ENCODE measurements at places on chromosomes 13 and 19. TPM values are rescaled to one million over a fixed set of nuclear protein-coding genes. Genes with fewer than 3 reads are reported as not detected.
A peak's percentile ranks its signal among the peaks of the same experiment; 100 is the strongest.

Gene FAM83E
- total RNA-seq: not detected

Gene URI1
- 43.0 TPM for total RNA-seq

Gene CKAP2
- total RNA-seq: 7.1 TPM

Gene KIR3DL2
- total RNA-seq: not detected

Gene ZNF429
- total RNA-seq: 10.8 TPM

Gene CLDND2
- 1.7 TPM for total RNA-seq

Gene TMPRSS9
- not detected for total RNA-seq

Gene ECSIT
- 172 TPM for total RNA-seq

DNA sequence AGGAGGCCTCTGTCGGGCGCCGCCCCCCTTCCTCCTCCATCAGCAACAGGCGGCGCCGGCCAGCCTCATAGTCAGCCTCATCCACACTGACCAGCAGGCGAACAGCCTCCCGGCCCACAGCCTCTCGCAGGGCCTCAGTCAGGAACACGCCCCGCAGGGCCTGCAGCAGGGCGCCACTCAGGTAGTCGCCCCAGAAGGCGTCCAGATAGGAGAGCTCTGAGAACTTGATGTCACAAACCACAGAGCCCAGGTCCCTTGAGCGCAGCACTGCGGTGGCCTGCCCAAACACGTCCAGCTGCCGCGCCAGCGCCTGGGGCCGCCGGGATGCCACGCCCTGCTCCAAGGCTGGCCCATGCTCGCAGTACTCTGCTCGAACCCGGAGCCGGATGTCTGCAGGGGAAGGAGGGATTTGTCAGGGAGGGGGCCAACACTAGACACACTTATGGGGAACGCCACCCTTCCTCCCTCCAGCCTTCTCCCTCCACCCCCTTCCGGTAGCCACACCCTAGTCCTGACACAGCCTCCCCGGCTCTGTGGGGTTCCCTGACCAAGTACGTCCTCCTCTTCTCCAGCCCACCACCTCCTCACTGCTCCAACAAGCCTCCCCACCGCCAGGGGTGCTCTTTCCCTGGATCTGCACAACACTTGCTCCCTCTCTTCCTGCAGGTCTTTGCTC lies 17.9 kb downstream of the DEDD2 start:
- DNase-seq: peak; percentile 88

DNA sequence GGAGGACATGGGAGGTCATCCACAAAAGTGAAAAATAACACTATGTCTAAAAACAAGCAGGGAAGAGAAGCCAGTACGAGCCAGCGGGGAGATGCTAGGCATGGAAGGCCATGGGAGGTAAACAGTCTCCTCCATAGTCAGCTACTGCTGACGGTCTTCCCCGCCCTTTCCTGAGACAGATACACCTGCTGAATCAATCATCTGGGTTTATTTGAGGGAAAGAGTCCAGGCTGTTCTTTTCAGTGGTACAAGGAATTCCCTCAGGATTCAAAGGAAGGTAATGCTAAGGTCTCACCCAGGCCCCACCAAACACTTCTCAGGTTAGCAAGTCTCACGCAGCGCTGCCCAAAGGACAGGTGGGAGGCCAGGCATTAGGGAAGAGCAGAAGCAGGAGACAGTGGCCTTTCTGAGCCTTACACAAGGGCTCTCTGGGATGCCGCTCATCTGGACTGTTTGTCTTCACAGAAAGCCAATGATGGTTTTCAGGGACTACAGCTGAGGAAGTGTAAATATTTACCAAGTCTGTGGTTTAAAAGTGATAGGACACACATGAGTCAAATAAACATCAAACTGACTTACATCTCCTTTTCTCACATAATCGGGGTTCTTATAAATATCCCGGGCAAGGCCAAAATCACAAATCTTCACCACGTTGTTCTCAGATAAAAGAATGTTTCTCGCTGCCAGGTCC lies 173.9 kb downstream of the FLT1 start:
- DNase-seq: no peak

- DNase-seq: no peak
Measured at GRCh38 chr13:24179486-24179850, 18.9 kb downstream of the SPATA13 start.

DNA sequence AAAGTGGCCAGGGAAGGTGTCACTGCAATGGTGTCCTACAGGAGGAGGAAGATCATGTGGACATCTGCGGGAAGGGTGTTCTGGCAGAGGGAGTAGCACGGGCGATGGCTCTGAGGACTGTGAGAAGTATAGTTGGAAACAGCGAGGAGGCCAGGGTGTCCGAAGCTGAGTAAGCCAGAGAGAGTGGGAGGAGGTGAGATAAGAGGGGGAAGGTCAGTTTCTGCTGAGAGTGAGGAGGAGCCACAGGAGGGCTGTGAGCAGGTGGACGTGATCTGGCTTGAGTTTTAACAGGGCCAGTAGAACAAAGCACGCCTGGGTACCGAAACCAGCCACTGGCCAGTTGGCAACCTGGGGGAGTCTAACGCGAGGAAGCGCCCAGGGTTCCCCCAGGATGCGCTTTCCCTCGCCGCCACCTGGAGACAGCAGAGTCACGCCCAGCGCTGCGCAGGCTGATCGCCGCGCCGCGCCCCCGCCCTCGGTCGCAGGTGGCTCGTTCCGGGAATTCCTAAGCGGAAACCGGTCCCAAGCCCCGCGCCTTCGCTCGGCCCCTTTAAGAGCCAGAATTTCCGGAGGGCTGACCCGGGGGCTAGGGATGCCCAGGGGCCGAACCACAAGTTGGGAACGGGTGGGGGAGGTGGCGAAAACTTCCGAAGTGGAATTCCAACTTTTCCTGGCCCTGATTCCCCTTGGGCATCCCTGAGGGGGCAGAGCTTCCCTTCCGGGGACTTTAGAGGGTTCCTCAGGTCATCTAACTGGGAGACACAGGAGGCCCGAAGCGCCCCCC lies 1.1 kb upstream of the LSR start:
- peak; percentile 34 for DNase-seq

- DNase-seq: no peak
Measured at GRCh38 chr13:56166864-56167263, 973.9 kb upstream of the PRR20A start.

DNA sequence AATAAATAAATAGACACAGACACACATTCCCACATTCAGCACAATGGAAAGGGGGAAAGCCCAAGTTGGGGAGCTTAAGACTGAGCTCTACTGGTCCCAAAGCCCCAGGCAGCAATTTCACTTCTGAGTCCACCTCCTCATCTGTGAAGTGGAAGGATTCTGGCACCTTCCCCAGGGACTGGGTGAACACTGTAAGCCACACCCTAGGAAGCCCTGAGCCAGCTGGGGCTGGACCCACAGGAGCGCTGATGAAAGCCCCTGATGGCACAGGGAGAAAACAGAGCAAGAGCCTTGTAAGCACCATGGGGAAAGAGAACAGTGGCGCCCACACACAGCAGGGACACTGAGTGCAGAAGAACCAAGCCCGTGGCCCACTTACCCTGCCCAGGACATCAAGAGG lies 37.8 kb downstream of the EPS15L1 start:
- no peak for DNase-seq

- DNase-seq: peak; percentile 83
Measured at GRCh38 chr13:46698014-46698413, 98.9 kb downstream of the ESD start.

DNA sequence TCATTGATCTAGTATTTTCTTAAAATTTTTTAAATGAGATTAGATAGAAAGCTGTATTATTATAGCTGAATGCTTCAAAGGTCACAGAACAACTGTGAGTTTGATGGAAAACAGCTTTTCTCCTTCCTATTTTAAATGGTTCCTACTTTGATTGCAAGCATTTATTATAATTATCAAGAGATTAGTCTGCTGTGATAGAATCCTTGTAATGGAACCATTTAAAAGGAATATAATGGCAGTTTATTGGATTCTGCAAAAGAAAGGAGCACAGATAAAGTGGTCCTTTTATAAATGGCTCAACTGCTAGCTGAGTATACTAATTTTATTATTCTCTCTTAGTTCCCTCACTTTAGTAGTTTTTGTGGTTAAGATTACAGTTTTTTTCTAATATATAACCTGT lies 87.0 kb downstream of the MAB21L1 start:
- no peak for DNase-seq
